ENCODE measurements at places on chromosomes 11 and 22.

DNA sequence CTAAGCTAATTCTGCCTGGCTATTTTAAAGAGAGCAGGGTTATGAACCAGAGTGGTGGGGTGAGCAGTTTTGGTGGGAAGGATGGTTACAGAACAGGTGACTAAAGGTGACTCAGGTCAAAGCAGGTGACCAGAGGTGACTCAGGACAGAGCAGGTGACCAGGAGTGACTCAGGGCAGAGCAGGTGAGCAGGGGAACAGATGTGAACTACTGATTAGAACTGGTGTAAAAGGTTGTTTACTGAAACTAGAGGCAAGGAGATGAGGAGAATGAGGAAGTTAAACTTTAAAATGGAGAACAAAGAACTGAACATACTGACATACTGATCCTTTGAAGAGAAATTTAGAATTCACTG lies 15.4 kb upstream of the HYLS1 start:
- DNase-seq, result no peak

GRCh38 chr11:46298699-46299433 lies 21.4 kb downstream of the CREB3L1 start:
- peak; percentile 86 for DNase-seq

DNA sequence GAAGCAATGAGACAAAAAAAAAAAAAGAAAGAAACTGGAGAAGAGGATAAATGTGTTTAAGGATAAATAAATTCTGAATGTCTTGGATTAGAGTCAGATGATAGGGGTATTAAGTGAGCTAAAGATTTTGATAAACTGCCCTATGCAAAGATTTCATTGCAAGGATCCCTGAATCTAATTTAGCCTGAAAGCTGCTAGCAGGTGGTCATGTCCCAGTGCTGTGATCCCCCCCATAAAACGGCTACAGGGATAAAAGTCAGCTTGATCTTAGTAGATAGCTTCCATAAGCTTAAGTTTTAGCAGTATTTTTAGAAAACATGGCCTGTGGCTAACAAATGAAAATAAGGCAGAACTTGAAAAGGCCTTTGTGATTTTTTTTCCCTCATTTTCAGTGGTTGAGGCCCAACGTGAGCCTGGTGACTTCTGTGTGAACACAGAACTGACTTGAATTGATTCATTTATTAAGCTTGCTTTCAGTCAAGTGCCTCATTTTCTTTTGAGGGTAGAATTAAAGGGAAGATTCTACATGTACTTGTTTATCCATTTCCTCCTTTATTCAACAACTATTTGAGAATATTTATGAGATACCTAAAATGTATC lies 44.5 kb downstream of the CD44 start:
- DNase-seq, result no peak

DNA sequence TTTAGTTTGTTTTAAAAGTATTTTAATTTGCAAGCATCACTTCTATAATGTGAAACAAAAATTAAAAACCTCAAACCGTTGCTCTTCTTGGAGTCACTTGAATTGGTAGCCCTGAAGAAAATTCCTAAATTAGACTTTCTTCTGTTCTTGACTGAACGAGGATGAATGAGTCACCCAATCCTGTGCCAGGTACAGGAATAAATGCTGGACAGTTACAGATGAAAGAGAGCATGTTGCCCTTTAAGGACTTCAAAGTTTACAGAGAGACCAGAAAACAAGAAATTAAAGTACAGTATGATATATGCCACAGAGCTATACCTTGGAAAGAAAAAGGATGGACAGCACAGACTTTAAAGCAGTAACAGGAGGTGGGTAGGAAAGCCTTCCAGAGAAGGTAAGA lies 41.3 kb upstream of the CXCR5 start:
- DNase-seq, result peak; percentile 14

DNA sequence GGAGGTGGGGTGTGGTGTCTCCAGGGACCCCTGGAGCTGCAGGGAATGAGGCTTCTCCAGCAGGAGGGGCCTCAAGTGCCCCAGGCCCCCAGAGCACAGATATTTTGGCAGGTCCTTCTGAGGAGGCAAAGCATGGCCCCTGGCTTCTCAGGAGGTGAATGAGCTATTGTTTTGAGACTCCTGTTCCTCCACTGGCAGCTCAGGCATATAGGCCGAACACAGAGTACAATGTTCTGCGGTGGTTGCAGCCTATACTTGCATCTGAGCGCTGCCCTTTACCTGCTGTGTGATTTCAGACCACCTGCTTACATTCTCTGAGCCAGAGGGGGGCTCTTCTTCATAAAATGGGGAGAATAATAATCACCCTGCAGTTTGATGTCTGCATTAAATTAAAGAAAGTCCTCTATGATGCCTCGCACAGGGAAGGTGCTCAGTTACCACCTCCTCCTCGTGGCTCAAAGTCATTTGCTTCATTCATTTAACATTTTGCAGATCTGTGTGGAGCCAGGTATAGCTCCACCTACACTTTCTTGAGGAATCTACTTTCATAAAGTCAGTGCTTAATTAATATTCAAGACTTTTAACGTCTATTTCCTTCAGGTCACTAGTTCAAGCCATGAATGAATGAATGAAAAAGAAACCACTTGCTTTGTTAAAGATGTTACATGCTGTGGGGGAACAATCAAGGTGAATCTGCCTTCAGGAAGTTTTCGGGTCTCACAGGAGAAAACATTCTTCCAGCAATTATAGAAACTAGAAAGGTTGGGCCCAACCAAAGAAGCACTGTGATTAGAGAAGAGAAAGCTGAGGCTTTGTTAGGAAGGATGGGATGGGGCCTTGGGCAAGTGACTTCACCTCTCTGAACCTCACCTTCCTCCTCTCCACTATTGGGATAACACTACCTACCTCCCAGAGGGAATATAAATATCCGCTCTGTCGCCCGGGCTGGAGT lies 68.4 kb downstream of the ADAMTS15 start:
- no peak for DNase-seq

GRCh38 chr22:19070397-19071169 lies 51.6 kb downstream of the DGCR2 start:
- no peak for DNase-seq

DNA sequence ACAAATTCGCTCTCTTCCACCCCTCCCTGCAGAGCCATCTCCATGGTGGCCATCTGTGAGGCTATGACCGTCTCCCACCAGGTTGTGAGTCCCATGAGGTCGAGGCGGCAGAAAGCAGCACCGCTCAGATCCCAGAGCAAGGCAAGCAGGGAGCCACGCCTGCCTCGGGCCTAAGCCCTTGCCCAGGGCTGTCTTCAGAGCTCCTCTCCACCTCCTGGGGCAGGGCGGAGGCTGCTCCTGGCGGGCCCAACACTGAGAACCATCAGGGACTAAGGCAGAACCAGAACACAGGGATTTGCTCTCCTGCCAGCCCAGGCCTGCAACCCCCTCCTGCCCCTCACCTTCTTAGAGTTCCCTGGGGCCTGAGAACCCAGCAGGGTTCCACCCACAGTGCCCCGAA lies 80.9 kb upstream of the WNT11 start:
- no peak for DNase-seq

- DNase-seq, result peak; percentile 15
Observed at GRCh38 chr11:18394928-18395734, 768 bp downstream of the LDHA start.

DNA sequence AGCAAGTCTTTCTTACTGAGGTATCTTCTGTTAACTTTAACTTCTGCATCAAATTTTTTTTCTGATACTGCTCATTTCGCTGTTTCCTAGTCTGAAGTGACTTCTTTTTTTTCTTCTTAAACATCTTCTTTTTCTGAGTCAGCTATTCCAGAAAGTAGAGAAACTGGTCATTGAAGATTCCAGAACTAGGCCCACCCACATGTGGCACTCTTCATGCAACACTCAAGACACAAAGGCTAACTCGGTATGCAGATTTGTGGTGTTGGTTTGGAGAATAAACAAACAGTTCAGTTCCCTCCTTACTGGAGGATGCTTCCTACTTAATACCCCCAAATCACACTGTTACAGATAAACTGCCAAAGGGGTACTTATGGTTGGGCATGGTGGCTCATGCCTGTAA lies 25.2 kb upstream of the MTCH2 start:
- DNase-seq, result no peak

DNA sequence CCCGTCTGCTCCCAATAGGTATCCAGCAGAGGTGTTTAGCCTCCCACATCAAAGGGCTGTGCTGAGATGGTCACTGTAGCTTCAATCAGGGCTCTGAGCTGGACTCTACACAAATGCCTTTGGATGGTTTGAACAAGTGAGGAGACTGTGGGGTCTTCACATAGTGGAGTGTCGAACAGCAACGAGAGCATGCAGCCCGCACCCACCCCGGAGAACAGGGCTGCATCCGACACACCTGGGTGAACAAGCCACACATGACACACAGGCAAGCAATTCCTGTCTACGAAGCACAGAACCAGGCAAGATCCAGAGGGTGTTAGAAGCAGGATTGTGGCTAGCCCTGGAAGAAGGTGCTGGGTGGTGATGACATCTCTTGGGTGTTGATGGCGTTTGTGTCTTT lies 58.0 kb upstream of the FGF3 start:
- no peak for DNase-seq

DNA sequence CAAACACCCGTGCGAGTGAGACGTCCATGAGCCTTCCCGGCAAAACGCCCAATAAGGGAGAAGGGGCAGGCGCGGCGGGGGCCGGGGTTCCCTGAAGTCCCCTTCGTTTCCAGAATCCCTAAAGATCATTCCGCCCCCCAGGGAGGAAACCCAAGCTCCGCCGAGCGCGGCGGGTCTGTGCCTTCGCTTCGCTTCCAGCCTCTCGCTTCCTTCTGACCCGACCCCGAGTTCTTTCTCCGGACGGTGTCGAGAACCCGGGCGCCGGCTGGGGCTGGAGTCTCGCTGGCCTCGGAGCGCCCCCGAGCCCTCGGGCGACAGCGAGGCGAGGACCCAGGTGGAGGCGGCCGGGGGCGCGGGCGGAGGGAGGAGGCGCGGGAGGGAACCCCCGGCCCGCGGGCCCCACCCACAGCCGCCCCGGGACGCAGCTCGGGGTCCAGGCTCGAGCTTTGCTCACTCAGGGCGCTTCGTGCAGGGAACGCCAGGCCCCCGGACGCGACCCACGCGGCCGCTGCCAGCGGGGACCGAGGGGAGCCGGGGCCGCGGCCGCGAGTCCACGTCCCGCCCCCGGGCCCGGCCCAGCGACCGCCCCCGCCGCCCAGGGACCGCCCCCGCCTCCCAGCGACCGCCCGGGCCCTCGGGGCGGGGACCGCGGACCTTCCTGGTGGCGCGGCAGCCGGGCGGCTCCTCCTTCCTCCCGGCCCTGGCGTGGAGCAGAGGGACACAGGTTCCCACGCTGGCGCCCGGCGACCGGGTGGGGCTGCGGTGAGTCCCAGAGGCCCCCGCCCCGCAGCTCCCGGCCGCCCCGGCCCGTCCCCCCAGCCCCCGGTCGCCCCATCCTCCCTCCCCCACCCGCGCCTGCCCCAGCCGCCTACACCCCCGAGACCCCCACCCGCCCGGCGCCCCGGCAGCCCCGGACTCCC lies at the start of gene PGGHG:
TSS of gene PGGHG (plus strand) at position 649 of the 920 bp plus-strand sequence. CDS start 691 bp downstream, outside the sequence.
- DNase-seq, result peak; percentile 8

- no peak for DNase-seq
Observed at GRCh38 chr22:27780161-27780575, 21.4 kb downstream of the MN1 start.

DNA sequence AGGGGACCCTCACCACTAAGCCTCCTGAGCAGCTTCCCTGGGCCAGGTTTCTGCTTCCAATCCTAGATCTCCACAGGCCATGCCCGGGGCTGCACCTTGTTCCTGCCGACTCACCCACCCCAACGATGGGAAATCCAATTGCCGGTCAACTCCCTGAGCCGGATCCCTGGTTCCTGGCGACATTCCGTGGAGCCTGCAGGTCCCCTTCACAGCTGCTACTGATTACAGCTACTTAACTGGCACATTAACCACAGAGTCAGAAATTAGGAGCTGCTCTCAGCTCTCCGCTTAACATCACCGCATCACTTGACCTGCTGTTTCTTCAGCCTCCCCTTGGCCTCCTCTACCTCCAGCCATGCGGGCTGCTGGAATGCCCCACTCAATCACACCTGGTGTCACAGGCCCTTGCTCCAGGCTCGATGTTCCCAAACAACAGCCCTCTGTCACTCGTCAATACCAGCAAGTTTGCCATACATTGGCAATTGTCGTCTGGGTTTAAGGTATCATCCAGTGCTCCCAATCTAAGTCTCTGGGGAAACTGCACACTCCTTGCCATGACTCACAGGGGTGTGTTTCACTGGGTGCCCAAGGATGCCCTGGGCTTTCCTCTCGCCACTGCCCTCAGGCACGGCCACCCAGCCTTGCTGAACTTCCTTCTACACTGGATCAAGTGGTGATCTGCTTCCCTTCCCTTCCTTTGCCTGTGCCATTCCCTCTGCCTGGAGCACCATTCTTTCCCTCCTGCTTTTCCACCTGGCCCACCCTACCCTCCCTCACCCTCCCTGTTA lies 181.0 kb downstream of the MN1 start:
- no peak for DNase-seq

DNA sequence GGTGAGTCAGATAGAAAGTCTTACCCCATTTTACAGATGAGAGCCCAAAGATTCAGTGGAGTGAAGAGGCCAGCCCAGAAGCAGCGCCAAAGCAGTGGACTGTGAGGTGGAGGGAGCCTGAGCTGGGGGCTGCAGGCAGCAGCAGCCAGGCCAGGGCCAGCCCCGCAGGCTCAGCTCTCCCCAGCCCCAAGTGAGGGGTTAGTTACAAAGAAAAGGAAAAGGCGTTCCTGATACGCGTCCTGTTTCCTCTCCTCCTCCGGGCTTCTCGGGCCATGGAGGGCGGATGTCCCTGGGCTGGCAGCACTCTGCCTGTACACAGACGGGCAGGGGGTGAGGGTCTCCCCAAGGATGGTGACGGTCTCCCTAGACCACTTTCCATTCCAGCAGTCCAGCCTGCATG lies 44.9 kb downstream of the ARRB1 start:
- no peak for DNase-seq

DNA sequence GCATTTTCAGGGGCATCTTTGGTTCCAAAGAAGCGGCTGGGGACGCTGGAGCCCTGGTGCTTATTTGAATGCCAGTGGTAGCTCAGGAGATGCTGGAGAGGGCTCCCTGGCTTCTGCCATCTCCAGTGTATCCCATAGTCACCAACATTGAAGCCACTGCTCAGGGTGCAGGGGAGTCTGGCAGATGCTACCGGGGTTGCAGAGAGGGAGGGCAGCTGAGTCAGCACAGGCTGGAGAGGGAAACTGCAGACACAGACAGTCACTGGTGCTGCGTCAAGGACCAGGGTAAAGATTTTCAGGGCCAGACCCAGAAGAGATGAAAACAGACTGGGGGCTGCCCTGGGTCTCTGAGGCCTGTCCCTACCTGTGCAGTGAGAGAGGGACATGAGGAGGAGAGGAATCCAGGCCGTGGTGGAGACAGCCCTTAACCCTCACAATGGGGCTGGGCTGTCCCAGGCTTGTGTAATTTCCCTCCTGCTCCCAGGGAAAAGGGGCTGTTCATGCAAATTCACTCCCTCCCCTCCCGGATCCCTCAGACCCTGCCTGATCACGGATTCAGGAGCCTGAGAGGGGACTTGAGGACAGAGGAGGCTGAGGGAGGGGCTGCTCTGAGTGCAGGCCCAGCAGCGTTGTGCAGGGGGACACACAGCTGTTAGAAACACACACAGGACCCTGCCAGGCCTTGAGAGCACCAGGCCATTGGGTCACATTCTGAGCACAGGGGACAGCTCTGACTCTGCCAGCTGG lies 126.9 kb upstream of the GRK3 start:
- no peak for DNase-seq

- peak; percentile 84 for DNase-seq
Observed at GRCh38 chr11:75946531-75947530, 131.8 kb downstream of the UVRAG start.

Data from fibroblast of lung (primary cell).